ENCODE measurements at places on chromosomes 1 and 21.
A peak's percentile ranks its signal among the peaks of the same experiment; 100 is the strongest.

- DNase-seq: no peak
Observed at GRCh38 chr1:108889706-108890384, 13.1 kb downstream of the GPSM2 start.

DNA sequence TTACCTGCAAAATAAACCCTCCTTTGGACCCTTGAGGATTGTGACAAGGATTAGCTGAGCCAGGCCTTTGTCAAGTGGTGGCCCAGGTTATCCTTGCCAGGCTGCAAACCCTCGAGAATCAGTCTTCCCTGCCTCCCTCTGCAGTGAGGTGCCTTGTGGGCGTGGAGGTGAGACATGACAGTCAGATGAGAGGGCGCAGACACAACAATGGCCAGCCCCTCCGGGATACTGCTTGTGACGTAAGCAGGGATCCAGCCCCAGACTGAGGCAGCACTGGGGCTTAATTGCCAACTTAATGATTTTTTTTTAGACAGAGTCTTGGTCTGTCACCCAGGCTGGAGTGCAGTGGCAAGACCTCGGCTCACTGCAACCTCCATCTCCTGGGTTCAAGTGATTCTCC, 104.6 kb downstream of the LAMC2 start:
- DNase-seq: no peak

DNA sequence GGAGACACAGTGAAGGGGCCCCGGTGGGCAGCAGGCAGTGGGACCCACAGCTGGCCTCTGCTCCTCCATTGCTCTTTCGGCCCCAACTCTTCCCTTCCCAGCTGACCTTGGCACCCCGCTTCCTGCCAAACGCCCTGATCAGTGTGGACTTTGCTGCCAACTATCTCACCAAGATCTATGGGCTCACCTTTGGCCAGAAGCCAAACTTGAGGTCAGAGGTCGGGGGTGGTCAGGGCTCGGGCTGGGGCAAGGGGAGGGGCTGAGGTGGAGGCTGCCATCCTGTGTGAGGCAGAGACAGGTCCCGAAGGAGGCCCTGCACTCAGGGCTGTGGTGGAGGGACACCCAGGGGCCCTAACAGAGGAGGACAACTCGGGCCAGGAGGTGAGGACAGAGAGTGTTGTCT, 13.7 kb downstream of the PODN start:
- DNase-seq: no peak

GRCh38 chr1:50080904-50081586, 27.7 kb upstream of the ELAVL4 start:
- peak; percentile 1 for DNase-seq

GRCh38 chr21:26659757-26660156, 86.7 kb upstream of the CYYR1 start:
- no peak for DNase-seq

DNA sequence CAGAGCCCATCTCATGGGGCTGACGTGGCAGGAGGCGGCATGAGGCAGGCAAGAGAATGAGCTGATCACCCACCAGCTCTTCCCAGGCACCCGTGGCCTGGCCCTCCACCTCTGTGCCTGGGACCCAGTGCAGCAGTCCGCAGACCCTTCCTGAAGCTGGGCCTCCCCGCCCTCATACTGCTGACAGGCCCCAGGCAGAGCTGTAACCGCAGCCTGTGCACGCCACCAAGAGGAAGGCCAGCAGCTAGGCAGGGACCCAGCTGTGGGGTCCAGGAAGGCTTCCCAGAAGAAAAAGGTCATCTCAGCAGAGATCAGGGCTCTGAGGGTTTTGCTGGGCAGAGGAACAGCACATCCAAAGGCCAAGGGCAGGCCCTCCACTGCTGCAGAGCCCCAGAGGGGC, 9.8 kb upstream of the MTFR1L start:
- no peak for DNase-seq

DNA sequence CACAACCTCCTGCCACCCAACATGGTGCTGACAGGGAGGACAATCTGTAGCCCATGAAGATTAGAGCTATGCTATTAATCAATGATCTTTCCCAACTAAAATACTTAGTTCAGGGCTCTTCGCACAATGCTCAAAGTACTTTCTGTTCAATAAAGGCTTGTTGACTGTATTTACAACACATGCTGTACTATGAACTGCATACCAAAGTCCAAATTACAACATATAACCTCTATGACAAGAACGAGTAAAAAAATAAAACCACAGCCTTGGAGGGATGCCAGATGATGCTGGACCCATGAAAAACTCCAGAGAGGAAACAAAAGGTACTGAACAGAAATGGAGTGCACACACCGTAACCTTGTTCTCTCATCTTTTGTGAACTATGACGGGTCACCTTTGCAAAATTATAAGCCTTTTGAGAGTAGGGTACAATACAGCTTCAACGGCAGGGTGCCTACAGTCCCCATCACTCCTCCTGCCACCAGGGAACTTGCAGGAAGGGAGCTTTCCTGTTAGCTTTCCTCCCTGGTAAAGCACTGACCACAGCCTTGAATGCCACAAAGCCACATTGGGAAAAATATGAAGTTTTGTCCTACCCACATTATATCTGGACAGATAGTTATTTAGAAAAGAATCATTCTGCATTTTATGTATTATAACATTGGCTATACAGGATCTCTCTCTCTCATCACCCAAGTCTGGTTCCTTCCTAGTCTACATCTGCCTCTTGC, 175.6 kb downstream of the NRIP1 start:
- DNase-seq: no peak

GRCh38 chr1:149936992-149937705, 470 bp upstream of the MTMR11 start:
- DNase-seq: no peak

- no peak for DNase-seq
Observed at GRCh38 chr1:162055062-162055461, 14.4 kb upstream of the NOS1AP start.
